Epithelial cell of esophagus (primary cell): ENCODE measurements at places on chromosomes 7 and 10.

GRCh38 chr7:105875505-105875904, 894 bp downstream of the ATXN7L1 start:
- peak; percentile 41 for DNase-seq

DNA sequence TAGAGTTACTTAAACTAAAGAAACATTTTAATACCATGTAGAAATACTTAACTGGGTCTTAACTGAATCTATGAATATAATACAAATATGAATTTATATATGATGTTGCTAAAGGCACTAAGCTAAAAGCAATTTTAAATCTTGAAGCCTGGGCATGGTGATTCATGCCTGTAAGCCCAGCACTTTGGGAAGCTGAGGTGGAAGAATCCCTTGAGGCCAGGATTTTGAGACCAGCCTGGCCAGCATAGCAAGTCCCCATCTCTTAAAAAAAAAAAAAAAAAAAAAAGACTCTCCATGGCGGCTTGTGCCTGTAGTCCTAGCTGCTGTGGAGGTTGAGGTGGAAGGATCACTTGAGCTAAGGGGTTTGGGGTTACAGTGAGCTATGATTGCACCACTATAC, 95.3 kb downstream of the CCSER2 start:
- DNase-seq, result peak; percentile 58

- no peak for DNase-seq
Measured at GRCh38 chr10:79098596-79099015, 29.8 kb downstream of the ZMIZ1 start.

- DNase-seq, result no peak
Measured at GRCh38 chr7:4906682-4907081, 23.2 kb upstream of the RADIL start.

DNA sequence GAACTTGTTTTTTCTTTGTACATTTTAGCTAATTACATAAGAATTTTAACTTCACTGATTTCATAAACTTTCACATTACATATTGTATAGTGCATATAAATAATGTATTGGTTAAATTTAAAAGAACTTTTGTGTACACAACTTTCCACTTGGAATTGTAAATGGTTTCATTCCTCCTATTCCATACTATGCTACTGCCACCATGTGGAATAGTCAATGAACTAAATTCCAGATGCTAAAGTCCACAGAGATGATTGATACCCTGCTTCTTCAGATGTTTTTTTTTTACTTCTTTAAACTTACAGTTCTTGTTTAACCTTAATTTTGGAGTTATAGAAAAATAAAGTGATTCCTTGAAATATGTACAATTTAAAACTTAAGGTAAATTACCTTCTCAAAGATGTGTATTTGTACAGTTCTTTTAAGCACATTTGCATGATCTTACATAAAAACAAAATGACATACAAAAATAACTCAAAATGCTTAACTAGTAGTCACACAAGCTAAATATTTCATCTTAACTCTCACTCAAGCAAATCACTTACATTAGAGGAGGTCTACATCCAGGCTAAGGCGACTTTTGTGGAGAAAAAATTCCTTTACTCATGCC, 247.6 kb upstream of the HGF start:
- DNase-seq, result peak; percentile 49

DNA sequence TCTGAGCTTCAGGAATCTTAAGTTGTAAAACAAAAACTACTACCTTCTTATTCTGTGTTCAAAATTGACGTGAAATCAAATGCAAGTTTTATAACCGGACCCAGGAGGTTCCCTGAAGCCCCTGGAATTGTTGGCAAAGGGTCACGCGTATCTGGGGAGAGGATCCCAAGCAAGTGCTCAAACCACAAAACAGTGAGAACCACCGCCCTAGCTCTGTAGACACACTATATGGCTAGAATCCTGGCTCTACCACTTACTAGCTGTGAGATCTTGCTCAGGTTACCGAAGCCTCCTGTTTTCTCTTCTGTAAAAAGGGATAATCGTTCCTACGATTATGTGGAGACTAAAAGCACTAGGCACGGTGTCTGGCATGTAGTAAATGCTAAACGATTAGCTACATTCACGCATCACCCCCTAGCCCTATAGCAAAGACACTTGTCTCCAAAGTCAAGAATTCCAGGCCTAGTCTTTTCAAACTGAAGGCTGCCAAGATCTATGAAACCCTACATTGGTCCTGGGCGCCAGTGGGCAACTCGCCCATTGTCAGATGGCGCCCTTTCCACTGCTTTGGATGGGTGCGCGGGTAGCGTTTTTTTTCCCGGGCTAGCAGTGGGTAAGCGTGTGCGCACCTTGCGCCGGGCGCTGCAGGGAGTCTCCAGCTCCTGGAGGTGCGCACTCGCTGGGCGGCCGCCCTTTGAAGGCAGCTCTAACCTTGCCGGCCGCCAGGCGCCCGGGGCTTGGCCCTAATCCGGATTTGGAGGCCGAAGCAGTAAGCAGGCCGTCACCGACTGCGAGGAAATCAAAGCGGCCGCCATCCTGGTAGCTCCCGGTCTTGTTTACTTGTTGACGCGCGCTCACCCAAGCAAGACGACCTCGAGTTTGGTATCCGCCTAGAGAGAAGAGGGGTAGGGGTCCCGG, 11.6 kb upstream of the NKX2-3 start:
- DNase-seq, result no peak

DNA sequence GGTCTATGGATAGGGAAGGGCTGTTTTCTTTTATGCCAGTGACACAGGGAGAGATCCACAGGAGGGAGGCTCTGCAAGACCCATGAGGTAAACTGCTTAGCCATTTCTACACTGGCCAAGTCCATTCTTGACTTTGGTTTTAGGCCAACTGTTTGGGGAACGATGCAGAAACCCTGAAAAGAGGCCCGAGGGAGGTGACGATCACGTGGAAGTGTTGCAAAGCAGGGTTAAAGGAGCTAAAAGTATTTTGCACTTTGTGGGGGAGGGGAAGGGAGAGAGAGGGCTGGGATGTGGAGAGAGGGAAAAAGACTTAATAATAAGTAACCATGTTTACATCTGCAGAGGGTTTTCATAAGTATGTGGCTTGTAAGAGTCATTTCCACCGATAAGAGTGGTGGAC, 239.7 kb downstream of the EMX2 start:
- DNase-seq, result no peak

DNA sequence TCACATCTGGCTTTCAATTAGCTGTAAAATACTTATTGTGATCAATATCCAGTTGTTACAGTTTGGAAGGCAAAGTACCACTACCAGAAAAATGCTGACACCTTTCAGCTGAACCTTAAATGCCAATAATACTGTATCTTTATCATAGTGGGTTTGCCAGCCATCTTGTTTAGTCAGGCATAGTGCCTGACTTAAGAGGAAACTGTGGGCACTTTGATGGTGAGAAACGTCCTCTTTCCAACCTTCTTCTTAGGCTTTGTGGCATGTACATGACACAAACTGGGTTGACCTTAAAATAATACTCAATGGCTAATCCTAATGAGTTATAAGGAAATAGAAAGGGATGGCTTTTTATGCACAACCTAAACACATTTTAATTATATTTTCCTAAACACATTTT, 52.3 kb upstream of the PRR15 start:
- DNase-seq, result no peak

- no peak for DNase-seq
Measured at GRCh38 chr7:49613759-49614158, 159.7 kb upstream of the VWC2 start.
